ENCODE measurements at places on chromosomes 4 and X. TPM values are rescaled to one million over a fixed set of nuclear protein-coding genes. Genes with fewer than 3 reads are reported as not detected.

The SLC9B1 gene
- total RNA-seq, result 0.22 TPM

The GASK1B gene
- 6.5 TPM for total RNA-seq

The C4orf33 gene
- 7.2 TPM for total RNA-seq

The VEGFC gene
- 4.9 TPM for total RNA-seq

The HEPH gene
- total RNA-seq, result 0.10 TPM

The RNF175 gene
- not detected for total RNA-seq

The SORCS2 gene
- total RNA-seq, result 1.4 TPM

The UCP1 gene
- not detected for total RNA-seq

The GRID2 gene
- total RNA-seq, result 0.48 TPM

The SLITRK2 gene
- total RNA-seq, result not detected

The STBD1 gene
- 2.8 TPM for total RNA-seq

Measured in SJCRH30 (cell line).